ENCODE measurements at places on chromosomes 1 and 21.

GRCh38 chr1:230459465-230459864, 33.3 kb upstream of the PGBD5 start:
- DNase-seq = no peak

DNA sequence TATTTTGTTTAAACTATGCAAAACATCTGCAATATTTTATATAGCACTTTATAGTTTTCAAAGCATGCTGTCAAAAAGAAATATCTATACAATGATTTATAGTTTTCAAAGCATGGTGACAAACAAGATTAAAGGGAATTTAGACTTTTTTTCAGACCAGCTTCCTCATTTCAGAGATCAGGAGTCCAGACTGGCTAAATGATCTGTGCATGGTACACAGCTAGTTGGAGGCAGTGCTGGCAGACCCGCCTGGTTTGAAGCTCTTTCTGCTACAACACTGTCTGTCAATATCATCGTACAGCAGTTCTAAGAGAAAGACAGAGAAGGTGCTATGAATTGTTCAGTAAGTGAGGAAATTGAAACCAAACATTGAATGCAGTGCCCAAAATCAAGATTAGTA, 479.0 kb downstream of the PTBP2 start:
- no peak for DNase-seq

GRCh38 chr1:189312499-189312898, 1165.2 kb downstream of the BRINP3 start:
- DNase-seq = no peak

DNA sequence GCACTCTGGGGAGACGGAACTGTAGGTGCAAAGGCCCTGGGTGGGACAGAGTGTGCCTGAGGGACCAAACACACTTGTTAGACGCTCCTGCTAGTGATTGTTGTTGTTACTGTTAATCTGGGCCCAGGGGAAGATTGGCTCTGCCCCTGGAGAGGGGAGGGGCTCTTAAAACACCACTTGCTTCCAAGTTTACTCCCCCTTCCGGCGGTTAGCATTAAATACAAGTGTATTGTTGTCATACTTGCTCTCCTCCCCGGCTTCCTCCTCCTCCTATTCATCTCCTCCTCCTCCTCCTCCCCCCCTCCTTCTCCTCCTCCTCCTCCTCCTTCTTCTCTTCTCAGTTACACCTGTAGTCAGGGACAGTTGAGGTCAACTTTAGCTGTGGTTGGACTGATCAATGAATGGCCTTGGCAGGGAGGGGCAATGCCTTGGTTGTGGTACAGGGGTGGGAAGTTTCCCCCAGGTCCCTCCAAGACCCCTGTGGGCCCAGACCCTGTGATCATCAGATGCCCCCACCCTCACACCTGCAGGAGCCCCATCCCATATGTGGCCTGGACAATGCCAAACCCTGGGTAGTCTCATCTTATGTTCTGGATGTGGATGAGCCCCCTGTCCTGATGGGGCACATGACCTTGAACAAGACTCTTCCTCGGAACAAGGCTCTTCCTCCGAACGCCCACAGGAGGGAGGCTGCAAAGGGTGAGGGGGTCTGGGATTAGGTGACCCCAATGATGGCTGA, 217.3 kb downstream of the PTPRU start:
- no peak for DNase-seq

GRCh38 chr1:172585861-172586260, 52.9 kb downstream of the SUCO start:
- no peak for DNase-seq

DNA sequence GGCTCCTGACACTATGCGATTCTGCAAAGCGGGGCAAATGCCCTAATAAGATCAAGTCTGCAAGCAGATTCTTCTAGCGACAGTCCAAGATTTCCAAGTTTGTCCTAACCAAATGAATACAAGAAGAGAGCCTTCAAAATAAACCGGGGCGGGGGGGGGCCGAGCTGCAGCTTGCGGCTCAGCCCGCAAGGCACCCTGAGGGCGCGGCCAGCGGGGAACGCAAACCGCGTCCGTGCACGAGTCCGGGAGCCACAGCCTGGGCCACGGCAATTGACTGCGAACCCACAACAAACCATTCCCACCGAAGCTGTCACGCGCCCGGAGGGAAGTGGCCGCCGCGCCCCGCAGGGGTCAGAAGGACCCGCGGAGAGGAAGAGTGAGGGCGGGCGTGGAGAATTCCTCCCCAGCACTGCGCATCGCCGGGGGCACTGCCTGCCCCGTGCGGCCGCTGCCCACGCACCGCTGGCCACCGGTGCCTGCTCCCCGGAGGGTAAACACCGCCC, 687 bp downstream of the TGFBR3 start:
- DNase-seq = peak; percentile 63

GRCh38 chr1:211606914-211607753, 28.2 kb upstream of the SLC30A1 start:
- DNase-seq = peak; percentile 63

GRCh38 chr1:111199329-111199728, 1.1 kb downstream of the DENND2D start:
- DNase-seq = no peak

GRCh38 chr1:214717351-214717750, 114.4 kb downstream of the CENPF start:
- no peak for DNase-seq

DNA sequence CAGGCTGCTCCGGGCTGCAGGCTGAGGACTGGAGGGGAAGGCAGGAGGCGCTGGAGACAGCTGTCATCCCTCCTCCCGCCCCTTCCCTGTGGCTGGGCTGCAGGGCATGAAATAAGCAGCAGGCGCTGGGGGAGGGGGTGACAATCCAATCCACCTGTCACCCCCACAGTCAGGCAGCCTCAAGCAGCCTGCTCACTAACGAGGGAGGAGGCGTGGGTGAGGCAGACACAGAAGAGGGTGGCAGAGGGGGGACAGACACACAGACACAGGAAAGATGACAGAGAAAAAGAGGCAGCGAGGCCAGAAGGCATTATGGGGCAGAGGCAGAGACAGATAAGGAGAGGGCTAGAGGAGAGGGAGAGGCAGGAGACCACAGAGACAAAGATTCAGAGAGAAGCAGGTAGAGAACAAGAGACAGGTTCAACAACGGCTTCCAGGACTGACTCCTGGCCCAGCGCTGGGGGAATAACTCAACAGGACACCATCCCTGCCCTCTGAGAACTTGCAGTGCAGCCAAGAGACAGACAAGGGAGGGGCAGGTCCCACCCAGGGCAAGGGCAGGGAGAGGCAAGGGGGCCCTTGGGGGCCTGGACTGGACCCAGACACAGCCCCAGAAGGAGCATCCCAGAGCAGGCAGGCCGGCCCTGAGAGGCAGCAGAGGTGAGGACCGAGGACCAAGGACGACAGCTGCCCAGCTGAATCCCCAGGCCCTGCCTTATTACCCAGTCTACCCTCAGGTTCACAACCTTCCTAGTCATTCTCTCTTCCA, 11.2 kb downstream of the MEF2D start:
- DNase-seq = peak; percentile 79

DNA sequence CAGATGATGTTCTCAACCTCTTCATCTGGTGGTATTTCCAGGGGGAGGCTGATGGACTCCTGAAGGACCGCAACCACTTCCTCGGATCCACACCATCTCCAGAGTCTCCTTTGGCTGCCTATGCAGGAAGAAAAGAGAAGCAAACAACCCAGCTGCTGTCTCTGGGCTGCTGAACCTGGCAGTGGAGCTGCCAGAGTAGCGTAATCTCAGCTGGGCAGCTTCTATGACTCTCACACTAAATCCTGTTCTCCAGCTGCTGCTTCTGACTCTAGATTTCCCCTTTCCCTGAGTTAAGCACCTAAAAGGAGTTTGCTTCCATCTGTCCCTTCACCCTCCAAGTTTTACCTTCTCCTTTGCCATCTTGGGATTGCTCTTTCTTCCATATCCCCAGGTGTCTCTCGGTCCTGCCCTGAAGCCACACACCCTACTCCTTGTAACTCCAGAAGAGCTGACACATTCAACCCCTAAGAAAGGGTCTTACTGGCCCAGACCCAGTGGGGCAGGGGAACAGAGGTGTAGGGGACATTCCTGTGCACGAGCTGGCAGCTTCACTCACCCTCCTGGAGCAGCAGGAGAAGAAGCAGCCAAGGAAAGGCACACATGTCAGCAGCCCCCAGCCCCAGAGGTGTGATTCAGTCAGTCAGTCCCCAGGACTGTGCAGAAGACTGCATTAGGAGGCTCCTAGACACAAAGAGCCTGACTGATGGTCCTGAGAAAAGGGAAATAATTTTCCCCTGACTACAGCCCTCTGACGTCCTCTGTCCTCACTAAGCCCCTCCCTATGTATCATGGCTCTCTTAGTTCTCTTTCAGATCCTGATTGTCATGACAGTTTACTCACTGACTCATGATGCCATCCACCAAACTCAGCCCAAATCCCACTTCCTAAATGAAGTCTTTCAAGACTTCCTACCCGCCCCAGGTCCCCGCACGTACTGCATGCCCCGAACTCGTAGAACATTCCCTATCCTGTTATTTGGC, at the start of gene SLAMF9:
SLAMF9 (minus strand) TSS at position 702 of the 980 bp plus-strand sequence; CDS start at position 602, 100 bp downstream.
- DNase-seq = no peak

- no peak for DNase-seq
These were observed 19.9 kb upstream of the NEK2 start for GRCh38 chr1:211695135-211695816.

- no peak for DNase-seq
These were observed 127.9 kb downstream of the CSMD2 start for GRCh38 chr1:34037109-34037508.

GRCh38 chr1:206466840-206467649, 3.2 kb upstream of the IKBKE start:
- DNase-seq = peak; percentile 38

GRCh38 chr1:231407547-231408396, 14.3 kb downstream of the EGLN1 start:
- DNase-seq = no peak
